Hindlimb muscle (tissue), 1 donor: ENCODE measurements at places on chromosomes 13 and 19. TPM values are rescaled to one million over a fixed set of nuclear protein-coding genes. Genes with fewer than 3 reads are reported as not detected.

DNA sequence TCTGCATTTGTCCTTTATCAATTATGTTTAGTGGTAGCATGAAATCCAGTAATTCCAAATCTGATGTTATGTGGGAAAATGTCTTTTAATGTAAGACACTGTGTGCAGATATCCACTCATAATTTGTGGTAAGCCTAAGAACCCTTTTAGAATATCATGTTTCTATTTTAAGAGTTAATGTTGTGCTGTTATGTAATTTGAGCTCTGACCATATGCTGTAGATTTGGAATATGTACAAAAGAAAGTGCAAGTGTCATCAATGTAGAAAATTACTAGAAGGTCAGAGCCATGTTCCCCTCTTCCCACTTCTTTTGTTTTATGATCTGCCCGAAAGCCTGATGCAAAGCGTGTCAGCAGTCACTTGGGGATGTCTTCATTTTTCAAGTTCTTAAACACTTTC is 44.5 kb downstream of the SCEL start:
- DNase-seq, result no peak

GRCh38 chr13:40484101-40484800 is 182.2 kb downstream of the FOXO1 start:
- no peak for DNase-seq

GRCh38 chr19:7928741-7929701 is 3.1 kb upstream of the CTXN1 start:
- DNase-seq, result no peak

PLA2G4C gene
- polyA plus RNA-seq, result 58.0 TPM

DNA sequence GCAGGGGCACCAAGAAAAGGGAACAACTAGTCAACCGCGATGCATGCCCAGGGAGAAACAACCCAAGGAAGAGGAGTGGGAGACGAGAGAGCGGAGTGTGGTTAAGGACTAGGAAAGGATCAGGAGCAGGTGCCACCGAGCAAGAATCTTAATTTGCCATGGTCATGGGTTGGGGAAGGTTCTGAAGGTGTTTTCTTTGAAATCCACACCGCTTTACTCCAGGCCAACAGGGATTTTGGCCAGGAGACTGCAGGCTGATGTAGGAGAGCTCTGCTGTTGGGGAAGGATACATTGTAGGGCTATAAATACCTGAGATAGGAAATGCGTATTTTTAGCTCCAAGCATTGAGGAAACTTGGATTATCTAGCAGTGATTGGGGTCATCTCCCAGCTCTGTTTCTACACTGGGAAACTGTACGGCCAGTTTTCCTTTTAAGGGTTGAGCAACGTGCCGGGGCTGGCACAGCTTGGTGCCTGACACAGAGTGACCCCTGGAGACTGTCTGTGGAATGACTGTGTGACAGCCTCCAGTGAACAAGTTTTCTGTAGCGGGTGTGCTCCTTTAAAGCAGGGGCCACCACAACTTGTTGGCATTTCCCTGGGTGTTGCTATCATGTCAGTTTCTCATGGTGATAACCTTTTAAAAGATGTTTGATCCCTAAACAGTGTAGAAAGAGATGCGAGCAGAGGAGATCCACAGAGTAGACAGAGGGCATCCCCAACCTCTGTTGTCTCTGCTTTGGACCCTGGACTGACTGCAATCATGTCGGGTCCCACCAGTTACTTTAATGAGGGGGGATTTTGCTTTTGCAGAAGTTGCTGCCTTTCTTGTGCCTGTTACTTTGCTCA is 34.3 kb downstream of the ZNF536 start:
- no peak for DNase-seq

DNA sequence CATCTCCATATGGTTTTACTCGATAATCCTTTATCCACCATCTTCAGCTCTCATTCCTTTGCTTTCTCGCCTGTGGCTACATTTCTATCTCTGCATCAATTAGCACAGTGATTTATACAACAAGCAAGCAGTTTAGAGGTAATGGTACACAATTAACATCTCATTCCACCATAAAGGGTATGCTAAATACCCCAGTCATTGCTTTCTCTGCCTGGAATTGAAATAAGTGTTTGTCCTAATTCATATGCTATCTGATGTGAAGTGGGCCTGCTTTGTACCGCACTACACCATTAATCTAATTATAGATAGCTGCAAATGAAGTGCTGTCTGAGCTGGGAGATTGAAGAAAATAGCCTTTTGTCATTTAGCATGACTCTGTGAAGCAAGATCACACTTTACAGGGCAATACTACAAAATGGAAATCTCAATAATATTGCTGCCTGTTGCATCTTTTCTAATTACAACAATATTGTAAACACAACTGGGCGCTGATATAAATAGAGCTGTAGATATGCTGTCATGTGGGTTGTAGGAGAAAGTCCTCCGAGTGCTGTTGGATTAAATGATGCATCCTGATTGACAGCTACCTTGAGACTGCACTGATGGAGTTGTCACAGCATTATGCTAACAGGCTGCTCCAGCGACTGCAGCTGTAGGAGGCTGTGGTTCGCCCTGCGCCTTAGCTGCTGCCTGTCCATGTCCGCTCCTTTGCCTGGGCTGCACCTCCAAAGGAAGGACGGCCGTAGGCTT is 78.2 kb downstream of the GGACT start:
- no peak for DNase-seq

TEKTIP1 gene
- 3.5 TPM for polyA plus RNA-seq

SHANK1 gene
- polyA plus RNA-seq, result 38.7 TPM

SMIM24 gene
- polyA plus RNA-seq, result not detected
